ENCODE measurements at places on chromosomes 6 and 20.

DNA sequence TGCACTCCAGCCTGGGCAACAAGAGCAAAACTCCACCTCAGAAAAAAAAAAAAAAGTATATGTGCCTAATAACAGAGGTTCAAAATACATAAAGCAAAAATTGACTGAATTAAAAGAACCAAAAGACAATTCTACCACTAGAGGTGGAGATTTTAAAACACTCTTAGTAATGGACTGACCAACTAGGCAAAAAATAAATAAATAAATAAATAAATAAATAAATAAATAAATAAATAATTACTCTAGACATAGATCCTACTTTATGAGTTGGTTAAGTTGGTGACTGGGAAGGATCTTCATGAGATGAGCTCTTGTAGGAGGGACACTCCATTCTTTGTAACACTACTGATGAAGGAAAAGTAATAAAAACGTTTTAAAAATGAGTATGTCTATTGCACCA, 113.9 kb downstream of the SGK1 start:
- H3K36me3 ChIP-seq = no peaks in the 10 kb centered on the region
- DNase-seq = no peak
- H3K27ac ChIP-seq = no peak overlapping the region
- peaks cover 10% of the 10 kb centered on the region for H3K4me1 ChIP-seq
- no peak overlapping the region for H3K4me3 ChIP-seq
- no peaks in the 10 kb centered on the region for H3K27me3 ChIP-seq

DNA sequence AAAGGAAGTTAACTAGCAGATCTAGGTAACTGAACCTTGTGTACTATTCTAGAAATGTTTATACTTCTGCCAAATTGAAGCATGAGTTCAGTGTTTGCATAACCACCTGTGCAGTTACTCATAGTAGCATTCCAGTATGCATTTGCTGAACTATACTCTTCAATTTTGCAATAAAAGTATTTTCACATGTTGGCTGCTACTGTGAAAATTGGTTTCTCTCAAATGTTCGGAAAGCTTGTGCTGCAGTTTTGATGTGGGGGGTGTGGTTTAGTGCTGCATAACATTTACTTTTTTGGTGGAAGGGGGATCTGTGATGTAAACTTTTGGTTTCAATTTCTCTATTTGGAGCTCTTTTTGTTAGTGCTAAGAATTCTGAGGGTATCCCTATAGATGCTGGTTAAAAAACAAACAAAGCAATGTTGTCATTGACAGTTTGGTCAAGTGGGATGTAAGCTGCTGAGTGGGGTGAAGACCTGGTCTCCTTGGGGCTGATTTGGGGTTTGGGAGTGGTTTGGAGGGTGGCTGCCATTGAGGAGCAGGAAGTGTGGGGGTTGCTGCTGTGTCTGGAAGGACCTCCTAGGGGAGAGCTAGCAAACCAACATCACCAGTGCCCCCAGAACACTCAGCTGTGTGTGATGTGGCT, 87.8 kb downstream of the CARMIL1 start:
- H3K27ac ChIP-seq = no peak overlapping the region
- H3K27me3 ChIP-seq = peaks cover 3% of the 10 kb centered on the region
- H3K4me3 ChIP-seq = no peak overlapping the region
- no peaks in the 10 kb centered on the region for H3K36me3 ChIP-seq
- no peak for DNase-seq
- peaks cover 33% of the 10 kb centered on the region for H3K4me1 ChIP-seq

DNA sequence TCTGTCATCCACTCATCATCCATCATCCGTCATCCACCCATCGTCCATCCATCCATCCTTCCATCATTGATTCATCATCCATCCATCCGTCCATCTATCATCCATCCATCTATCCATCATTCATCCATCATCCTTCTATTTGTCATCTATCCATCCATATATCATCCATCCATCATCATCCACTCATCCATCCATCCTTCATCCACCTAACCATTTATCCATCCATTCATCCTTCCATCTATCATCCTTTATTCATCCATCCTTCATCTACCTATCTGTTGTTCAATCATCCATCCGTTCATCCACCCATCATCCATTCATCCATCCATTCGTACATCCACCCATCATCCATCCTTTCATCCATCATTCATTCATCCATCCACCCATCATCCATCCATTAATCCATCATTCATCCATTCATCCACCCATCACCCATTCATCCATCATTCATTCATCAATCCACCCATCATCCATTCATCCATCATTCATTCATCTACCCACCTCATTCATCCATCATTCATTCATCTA, 266.4 kb downstream of the CDH4 start:
- peaks cover 5% of the 10 kb centered on the region for H3K4me1 ChIP-seq
- H3K36me3 ChIP-seq = no peaks in the 10 kb centered on the region
- no peak overlapping the region for H3K27ac ChIP-seq
- peaks cover 5% of the 10 kb centered on the region for H3K27me3 ChIP-seq
- H3K4me3 ChIP-seq = no peak overlapping the region

GRCh38 chr20:34637245-34638038, 39.5 kb downstream of the PIGU start:
- H3K4me3 ChIP-seq = no peak overlapping the region
- no peaks in the 10 kb centered on the region for H3K36me3 ChIP-seq

DNA sequence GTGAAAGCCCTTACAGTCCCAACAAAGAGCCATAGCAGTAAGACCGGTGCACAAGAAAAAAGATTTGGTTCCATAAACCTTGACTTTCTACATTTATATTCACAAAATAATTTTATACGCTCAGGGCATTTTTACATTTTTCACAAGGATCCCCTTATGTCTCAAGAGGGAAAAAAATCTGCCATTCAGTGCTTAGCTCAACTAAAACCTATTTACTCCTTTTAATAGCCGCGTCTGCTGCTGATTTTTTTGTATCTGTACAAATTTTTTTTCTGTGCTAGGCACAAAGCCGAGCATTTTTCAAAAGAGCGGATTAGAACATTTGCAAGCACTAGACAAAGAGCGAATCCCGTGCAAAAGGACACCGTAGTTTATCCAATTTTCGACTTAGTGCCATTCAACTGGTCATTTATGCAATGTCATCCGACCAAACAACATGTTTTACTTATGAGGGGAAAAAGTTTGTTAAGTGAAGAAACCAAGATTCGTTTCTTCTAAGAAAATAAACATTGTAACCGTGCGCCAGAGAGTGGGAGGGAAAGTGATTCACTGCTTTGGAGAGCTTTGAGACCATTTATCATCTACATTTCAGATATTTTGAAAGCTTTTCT, 3.7 kb downstream of the TFAP2D start:
- no peaks in the 10 kb centered on the region for H3K36me3 ChIP-seq
- DNase-seq = no peak
- peaks cover 33% of the 10 kb centered on the region for H3K27me3 ChIP-seq
- H3K27ac ChIP-seq = no peak overlapping the region

DNA sequence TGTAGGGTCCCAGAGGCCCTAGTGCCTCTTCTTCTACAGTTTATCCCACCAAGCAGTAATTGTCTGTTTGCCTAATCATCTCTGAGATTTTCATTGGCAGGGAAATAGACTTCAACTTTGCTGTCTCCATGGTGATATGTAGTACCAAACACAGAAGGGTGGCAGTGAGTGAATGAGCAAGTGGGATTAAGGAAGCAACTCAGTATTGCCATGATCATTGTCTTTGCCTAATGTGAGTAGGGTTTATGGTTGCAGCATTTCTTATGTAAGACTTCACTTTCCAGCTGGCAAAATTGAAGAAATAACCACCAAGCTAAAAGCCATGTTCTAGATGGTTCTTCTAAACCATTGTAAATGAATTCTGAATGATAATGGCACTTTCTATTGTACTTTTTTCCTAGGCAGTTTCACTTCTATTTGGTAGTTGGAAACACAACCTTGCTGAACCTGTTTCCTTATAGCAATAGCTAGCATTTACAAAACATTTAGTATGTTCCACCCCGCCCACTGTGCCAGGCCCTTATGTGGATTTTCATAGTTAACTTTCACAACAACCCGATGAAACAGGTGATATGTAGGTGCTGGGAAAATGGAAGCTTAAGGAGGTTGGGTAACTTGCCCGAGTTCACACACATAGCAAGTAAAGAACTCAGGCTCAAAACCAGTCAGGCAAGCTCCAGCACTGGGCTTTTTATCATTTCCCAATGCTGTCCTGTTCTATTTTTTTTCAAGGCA, 32.0 kb downstream of the ZC2HC1B start:
- H3K27me3 ChIP-seq = no peaks in the 10 kb centered on the region
- no peak overlapping the region for H3K4me3 ChIP-seq
- H3K36me3 ChIP-seq = no peaks in the 10 kb centered on the region
- H3K27ac ChIP-seq = no peak overlapping the region
- H3K4me1 ChIP-seq = no peaks in the 10 kb centered on the region
- DNase-seq = no peak

DNA sequence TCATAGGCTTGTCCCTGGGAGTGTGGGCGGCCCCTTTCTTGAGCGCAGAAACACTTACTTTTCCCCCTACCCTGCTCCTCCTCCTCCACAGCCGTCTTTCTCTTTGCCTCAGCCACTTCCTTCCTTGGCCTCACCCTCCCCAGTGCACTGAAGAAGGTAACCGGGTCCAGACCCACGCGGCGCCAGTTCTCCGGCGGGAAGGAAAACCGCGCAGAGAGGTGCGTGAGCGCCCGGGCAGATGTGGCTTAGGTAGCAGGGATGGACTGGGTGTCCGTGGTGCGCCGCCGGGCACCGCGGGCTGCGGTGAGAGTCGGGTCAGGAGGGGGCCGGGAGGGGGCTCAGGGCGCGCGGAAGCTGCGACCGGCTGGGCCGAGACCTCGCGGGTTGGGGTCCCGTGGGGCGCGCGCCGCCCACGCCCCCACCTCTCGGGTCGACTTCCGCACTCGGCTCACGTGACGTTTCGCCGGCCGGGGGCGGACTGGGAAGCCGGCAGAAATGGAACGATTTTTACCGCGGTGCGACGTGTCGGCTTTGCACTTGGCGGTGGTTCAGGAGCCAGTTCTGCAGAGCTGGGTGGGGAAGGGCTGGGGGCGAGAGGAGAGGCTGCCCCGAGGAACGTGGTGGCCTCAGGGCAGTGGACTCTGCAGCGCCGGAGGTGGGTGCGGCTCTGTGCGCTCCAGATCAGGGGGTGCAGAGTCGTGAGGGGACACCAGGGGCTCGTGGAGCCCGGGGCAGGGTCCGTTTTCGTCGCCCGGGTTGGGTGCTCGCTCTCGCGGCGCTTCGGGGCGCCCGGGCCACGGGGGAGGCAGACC, at the start of gene ABRACL:
TSS of gene ABRACL (plus strand) at position 88 of the 812 bp plus-strand sequence. CDS start 5,416 bp downstream, outside the sequence.
- peak within 1 kb of the TSS; percentile 94 for H3K27ac ChIP-seq
- peaks cover 25% of the 10 kb centered on the region for H3K4me1 ChIP-seq
- H3K27me3 ChIP-seq = peaks cover 4% of the 10 kb centered on the region
- DNase-seq = peak; percentile 64

DNA sequence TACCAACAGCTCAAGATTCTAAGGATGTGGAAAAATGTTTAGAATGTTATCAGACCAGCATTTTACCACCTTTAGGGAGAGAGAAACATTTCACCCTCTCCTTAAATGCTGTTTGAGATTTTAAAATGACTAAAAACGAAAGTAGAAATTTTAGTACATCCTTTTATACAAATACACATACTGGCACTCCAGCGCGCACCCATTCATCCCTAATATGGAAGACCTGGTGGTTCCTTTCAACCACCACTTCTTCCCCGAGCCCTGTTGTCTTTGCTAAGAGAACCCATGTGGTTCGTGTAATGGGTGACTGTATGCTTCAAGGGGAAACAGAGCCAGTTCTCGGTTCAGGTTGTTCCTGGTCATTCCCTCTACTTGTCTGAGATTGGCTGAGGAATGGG, 21.3 kb downstream of the SPATA2 start:
- H3K27ac ChIP-seq = no peak overlapping the region
- H3K4me3 ChIP-seq = no peak overlapping the region
- H3K27me3 ChIP-seq = peaks cover 6% of the 10 kb centered on the region
- H3K4me1 ChIP-seq = peaks cover 12% of the 10 kb centered on the region

GRCh38 chr20:33910056-33910455, 83.7 kb upstream of the RALY start:
- no peak for DNase-seq
- no peak overlapping the region for H3K27ac ChIP-seq
- H3K4me3 ChIP-seq = no peak overlapping the region

DNA sequence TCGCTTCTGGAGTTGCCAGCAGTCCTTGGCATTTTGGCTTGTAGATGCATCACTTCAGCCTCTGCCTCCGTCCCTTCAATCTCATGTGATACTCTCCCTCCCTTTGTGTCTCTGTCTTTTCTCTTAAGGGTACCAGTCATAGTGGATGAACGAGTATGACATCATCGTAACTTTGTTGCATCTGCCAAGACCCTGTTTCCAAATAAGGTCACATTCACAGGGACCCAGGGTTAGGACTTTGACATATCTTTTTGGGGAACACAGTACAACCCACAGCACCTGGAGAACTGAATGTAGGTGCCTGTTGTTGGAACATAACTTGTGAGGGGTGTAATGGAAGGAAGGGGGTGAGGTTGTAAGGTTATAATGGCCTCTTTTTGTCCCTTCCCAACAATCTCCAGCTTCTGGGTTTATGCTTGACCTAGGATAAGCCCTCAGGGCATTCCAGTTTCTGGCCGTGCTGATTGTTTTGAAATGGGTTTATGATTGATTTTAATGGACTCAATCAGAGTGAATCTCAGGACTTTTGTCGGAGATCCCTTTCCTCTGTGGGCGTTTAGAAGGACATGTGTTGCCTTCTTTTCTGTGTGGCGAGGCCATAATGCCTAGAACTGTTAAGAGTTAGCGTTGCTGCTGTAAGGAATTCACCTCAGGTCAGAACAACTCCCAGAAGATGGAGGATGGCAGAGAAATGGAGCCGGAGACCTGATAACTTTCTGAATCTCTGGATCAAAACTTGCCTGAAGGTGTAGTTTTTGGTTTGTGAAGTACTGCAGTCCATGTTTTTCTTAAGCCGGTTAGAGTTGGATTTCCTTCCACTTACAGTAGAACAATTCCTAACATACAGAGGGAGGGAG, 9.2 kb downstream of the ATRN start:
- no peak for DNase-seq
- peaks cover 2% of the 10 kb centered on the region for H3K4me1 ChIP-seq
- no peak overlapping the region for H3K27ac ChIP-seq
- H3K36me3 ChIP-seq = peaks cover 4% of the 10 kb centered on the region
- no peak overlapping the region for H3K4me3 ChIP-seq
- H3K27me3 ChIP-seq = no peaks in the 10 kb centered on the region

GRCh38 chr6:108779536-108780275, 68.5 kb upstream of the ARMC2 start:
- H3K4me3 ChIP-seq = no peak overlapping the region
- H3K36me3 ChIP-seq = no peaks in the 10 kb centered on the region
- H3K27me3 ChIP-seq = peaks cover 7% of the 10 kb centered on the region

- no peak overlapping the region for H3K4me3 ChIP-seq
- no peaks in the 10 kb centered on the region for H3K36me3 ChIP-seq
Measured at GRCh38 chr6:56860475-56860874, 94.4 kb upstream of the BEND6 start.

- H3K27ac ChIP-seq = no peak overlapping the region
- H3K27me3 ChIP-seq = no peaks in the 10 kb centered on the region
- no peak overlapping the region for H3K4me3 ChIP-seq
- no peaks in the 10 kb centered on the region for H3K36me3 ChIP-seq
- peaks cover 4% of the 10 kb centered on the region for H3K4me1 ChIP-seq
Measured at GRCh38 chr6:46410334-46410953, 80.8 kb downstream of the RCAN2 start.

DNA sequence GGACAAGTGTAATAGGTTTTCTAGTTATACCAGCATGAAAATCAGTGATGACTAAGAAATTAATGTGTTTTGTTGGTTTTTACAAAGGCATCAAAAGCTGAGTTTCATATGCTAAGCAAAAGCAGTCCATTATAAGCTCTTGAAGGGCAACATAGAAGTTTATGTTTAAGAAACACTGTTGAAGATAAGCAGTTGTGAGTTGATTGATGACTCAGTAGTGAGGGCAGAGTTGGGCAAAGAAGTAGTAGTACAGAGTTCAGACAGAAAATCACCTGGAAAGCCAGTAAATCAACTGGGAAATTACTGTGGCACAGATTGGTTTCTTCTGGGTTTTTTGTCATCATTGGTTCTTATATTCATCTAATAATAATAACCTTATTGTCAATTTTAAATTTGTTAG, 78.0 kb upstream of the SMIM8 start:
- DNase-seq = no peak
- no peak overlapping the region for H3K4me3 ChIP-seq
- H3K27me3 ChIP-seq = no peaks in the 10 kb centered on the region
- peak overlapping the region; percentile 5 for H3K27ac ChIP-seq
